ENCODE measurements at places on chromosomes 3 and 15.

- no peak for DNase-seq
Observed at GRCh38 chr3:13706451-13706850, 157.5 kb downstream of the FBLN2 start.

DNA sequence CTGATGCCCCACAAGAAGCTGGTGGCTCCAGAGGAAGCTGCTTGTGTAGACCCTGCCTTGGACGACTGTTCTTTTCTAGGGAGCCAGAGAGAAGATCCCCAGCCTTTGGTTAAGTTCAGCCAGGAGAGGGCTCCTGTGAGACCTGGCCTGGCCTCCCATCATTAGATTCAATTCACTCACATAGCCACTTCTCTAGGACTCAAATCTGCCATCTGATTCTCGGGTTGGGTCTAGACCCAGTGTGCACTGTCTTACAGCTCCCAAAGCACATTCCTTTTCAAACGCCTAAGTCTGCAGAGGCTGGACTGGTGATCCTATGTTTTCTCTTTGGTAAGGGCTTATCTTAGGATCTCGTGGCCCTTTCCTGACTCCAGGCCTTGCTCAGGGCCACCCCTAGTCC lies 81.7 kb upstream of the NPHP3 start:
- DNase-seq: no peak

- no peak for DNase-seq
Observed at GRCh38 chr3:48407542-48408099, 22.3 kb downstream of the PLXNB1 start.

DNA sequence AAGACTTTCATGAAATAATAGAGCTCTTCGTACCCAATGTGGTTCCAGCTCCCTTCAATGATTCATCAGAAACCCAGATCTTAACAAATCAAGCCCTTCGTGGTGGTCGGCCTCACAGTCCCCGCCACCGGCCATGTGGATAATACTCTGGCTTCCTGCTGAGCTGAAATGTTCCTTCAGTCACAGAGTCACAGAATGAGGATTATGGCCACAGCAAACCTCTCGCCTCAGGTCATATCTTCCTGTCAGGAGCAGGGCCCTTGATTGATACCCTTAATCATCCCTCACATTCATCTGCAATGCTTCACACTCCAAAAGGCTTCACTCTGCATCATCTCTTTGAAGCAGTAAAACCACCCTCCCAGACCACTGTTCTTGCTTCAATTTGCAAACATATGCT lies 452.6 kb downstream of the OCA2 start:
- no peak for DNase-seq

DNA sequence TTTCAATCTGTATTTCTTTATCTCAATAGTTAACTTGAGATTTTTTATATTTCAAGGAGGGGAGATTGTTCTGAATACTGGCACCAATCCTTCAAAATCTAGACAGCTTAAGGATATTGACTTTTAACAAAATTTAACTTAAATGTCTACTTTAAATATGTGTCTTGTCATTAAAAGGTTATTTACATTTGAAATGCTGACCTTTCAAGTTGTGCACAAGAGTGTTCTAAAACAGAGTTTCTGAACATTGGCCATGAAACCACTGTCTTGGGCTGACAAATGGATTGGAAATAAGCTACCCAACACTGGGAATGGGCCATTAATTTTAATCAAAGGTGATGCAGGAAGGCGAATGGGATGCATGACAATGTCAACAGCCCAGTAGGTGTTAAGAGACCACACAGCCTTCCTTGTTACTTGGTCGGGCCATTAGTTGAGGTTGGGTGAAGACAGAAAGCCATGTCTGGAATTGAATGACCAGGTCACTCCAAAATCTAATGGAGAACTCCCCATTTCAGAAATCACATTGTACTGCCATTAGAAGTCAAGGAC lies 128.5 kb downstream of the CDIN1 start:
- DNase-seq: no peak

DNA sequence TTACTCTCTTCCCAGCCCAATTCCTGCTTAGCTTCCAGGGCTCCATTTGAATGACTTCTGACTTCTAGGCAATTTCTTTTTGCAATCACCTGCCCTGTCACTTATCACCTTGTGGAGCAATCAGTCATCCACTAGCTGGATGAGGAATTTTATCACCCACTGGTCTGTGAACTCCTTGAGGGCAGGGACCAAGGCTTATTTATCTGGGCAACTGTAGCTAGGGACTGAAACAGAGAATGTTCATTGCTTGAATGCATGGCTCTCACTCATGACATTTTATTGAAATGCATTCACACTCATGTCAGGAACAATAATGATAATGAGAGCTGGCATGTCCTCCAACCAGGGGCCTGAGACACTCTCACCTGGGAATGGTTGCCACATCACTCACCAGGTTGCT lies 15.5 kb downstream of the TNFAIP8L3 start:
- no peak for DNase-seq

- no peak for DNase-seq
Observed at GRCh38 chr15:52710050-52710707, 31.0 kb upstream of the ATOSA start.

DNA sequence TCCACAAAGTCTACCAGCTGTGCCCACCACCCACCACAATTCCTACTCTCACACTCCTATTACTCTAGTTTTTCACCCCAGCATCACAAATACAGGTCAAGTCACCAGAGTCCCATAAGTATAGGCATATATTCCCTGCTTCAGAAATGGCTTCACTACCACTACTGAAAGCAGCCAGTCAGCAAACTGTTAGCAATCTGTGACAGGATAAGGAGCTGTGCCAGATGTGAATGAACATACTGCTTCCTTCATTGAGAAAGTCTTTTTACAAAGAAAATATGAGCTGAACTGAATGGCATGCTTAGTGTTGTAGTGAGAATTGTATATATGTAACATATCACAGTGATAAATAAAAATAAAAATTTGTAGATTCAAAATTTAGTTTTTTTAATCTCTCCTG lies 76.8 kb downstream of the C3orf85 start:
- DNase-seq: no peak

Data from T-helper 2 cell treated with Interferon-gamma antibody and Interleukin-4, amounts not matched to agents 5 μg/mL and 100 μg/mL, for 36 hours (primary cell).